Activated naive CD4-positive, alpha-beta T cell (primary cell): ENCODE measurements at places on chromosomes 5 and 9.

- no peak for DNase-seq
Observed at GRCh38 chr5:31131381-31131891, 62.0 kb upstream of the CDH6 start.

DNA sequence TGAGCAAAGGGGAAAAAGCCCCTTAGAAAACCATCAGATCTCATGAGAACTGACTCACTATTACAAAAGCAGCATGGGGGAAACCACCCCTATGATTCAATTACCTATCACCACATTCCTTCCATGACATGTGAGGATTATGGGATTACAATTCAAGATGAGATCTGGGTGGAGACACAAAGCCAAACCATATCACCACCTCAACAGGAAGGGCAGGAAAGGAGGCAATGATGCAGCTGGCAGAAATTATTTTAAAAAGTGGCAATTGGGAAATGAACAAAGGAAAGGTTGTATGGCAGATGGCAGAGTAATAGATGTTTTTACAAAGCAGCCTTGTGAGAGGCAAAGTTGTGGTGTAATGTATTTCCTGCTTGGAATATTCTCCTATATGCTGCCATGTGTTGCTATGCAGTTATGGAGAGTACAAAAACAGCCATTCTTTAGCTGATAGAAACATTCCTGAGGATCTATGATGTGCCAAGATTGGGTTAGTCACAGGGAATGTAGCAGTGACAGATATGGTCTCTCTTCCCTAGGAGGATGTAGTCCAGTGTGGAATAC lies 138.8 kb downstream of the SMC2 start:
- no peak for DNase-seq

- DNase-seq: no peak
Observed at GRCh38 chr5:169701910-169702451, 64.9 kb downstream of the DOCK2 start.

- DNase-seq: no peak
Observed at GRCh38 chr9:135335691-135336181, 143.8 kb upstream of the PPP1R26 start.

GRCh38 chr9:26244661-26245451 lies 566.6 kb upstream of the TUSC1 start:
- no peak for DNase-seq

DNA sequence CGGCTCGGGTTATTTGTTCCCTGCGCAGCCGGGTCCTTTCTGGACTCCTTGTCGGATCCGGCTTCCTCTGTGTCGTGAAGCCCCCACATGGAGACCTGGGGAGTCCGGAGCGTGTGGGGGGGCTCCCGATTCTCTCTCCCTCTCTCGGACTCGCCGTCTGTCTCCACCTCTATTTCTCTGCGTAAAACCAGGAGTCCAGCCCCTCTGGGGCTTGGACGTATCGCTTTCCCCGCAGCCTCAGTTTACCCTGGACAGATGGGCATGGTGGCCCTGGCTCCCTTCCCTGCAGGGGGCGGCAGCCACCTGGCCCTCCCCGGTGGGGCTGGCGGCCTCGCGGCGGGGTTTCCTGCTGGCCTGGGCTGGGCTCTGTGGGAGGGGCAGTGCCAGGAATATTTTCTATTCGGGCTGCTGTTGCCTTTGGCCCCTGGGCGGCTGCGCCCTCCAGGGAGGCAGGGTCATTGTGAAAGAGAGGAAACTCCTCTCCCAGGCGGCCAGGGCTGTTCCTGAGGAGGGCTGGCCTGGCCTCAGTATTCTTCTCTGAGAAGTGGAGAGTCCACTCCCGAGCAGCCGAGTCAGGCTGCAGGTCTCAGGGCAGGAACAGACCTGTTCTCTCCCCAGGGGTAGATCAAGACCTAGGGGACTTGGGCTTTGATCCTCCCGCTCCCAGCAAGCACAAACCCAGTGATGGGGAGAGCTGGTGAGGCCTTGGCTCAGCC lies 665 bp downstream of the ASS1 start:
- no peak for DNase-seq

DNA sequence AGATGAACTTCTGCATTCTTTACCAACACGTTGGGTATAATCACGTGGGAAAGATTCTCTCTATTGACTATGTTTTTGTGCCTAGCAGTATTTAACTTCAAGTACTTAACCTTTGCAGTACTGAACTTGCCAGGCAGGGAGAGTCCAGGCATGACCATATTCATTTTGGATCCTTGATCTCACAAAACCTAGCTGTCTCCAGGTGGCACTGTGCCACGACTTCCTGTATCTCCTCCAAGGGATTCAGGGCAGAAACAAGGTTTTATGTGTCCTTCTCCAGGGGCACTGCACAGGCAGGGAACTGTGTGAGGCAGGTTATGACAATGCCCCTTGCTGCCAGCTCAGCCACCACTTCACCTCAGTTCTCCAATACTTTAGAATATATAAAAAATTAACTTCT lies 11.7 kb upstream of the IFNA5 start:
- DNase-seq: no peak

DNA sequence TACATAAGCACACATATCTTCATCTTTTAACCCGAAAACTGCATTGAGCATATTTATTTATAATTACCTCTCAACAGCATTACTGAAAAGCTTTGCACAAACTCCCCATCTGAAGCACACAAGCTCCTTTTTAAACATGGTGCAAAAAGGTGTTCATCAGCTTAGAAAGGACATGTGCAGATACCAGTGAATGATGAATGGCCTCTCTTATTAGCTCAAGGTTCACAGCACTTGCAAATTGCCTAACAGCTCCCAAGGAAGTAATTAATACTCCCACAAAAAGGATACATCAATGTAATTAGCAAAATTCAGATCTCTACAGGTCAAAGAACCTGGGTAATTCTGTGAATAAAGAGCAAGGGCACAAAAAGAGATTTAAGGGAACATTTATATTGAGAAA lies 422.0 kb downstream of the HINT1 start:
- DNase-seq: no peak
